ENCODE measurements at places on chromosomes 6 and 20.

GRCh38 chr20:35369804-35370203 lies 42.0 kb downstream of the UQCC1 start:
- no peaks in the 10 kb centered on the region for H3K27me3 ChIP-seq
- DNase-seq = no peak
- peaks cover 18% of the 10 kb centered on the region for H3K36me3 ChIP-seq
- no peak overlapping the region for H3K27ac ChIP-seq
- H3K4me3 ChIP-seq = no peak overlapping the region
- no peaks in the 10 kb centered on the region for H3K4me1 ChIP-seq

DNA sequence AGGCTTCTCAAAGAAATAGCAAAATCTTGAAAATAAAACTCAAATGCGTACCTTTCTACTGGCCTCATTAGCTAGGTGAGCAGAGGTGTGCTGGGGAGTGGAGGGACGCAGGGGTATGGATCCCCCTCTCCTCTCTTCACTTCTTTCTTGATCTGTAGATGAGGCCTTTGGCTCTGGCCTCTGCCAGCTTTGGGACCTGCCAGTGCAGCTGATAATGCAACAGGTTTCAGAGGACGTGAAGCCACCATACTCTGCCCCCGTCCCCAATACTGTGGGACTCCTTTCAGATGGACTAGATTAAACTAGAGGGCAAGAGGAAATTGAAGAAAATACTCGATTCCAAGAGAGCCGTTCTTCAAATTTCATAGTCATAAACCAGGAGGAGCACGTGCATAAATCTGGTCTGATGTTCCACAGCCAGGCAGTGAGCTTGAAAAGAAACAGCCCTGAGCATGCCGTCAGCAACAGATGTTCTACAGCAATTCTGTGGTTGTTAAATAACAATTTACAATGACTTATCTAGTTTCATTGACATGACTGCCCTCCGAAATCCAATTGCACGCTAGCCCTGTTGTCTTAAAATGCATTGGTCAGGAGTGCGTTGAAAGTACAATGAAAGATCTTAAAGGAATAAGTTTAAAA lies 245.3 kb upstream of the FOXQ1 start:
- no peak overlapping the region for H3K27ac ChIP-seq
- H3K27me3 ChIP-seq = peaks cover 9% of the 10 kb centered on the region
- DNase-seq = no peak
- no peaks in the 10 kb centered on the region for H3K4me1 ChIP-seq
- no peaks in the 10 kb centered on the region for H3K36me3 ChIP-seq

GRCh38 chr6:106997392-106998158 lies 23.0 kb upstream of the CD24 start:
- H3K4me1 ChIP-seq = no peaks in the 10 kb centered on the region
- peak; percentile 62 for DNase-seq
- no peak overlapping the region for H3K4me3 ChIP-seq
- no peaks in the 10 kb centered on the region for H3K36me3 ChIP-seq
- no peak overlapping the region for H3K27ac ChIP-seq
- H3K27me3 ChIP-seq = no peaks in the 10 kb centered on the region

GRCh38 chr6:145733810-145734209 lies 1.5 kb downstream of the EPM2A start:
- no peaks in the 10 kb centered on the region for H3K27me3 ChIP-seq
- H3K36me3 ChIP-seq = peaks cover 18% of the 10 kb centered on the region
- peaks cover 46% of the 10 kb centered on the region for H3K4me1 ChIP-seq
- H3K4me3 ChIP-seq = peak overlapping the region; percentile 92

DNA sequence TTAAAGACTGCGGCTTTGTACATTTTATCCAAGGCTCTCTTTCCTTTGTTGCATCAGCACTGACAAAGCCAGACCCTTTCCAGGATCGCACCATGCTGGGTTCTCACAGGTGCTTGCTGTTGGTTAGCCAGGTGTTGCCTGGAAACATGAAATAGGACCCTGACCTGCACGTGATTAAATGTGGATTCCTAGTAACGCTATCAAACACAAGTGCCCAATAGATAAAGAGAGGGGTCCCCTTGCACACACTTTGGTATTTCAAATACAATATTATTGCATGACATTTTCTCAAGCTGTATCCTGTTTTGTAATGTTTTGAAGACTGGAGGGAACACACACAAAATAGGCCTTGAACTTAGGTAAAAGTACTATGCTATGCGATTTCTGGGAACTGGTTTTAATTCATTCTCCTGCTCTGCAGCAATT lies 73.3 kb downstream of the AKAP12 start:
- H3K27ac ChIP-seq = no peak overlapping the region
- no peaks in the 10 kb centered on the region for H3K4me1 ChIP-seq
- H3K27me3 ChIP-seq = peaks cover 2% of the 10 kb centered on the region

DNA sequence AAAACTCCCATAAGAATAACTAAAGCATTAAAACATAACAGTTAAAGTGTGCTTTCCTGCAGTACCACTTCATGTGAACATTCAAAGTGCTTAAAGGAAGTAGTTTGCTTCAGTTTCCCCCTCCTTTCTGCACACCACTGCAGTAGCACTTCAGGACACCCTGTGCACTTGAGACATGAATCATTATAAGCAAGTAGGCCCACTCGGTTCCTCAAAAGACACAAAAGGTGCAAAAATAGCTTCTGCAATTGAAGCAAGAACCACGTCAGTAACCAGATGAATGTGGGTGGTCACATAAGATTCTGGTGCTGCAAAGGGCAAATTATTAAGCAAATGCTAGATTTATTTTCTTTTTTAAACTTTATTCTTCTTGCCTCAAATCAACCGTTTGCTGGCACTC lies 160.6 kb downstream of the HIVEP2 start:
- peaks cover 41% of the 10 kb centered on the region for H3K36me3 ChIP-seq
- H3K4me1 ChIP-seq = peaks cover 74% of the 10 kb centered on the region
- H3K27me3 ChIP-seq = no peaks in the 10 kb centered on the region
- H3K4me3 ChIP-seq = peak overlapping the region; percentile 63

- no peaks in the 10 kb centered on the region for H3K4me1 ChIP-seq
- peaks cover 2% of the 10 kb centered on the region for H3K27me3 ChIP-seq
- no peak overlapping the region for H3K27ac ChIP-seq
- H3K4me3 ChIP-seq = no peak overlapping the region
- no peaks in the 10 kb centered on the region for H3K36me3 ChIP-seq
Observed at GRCh38 chr6:139962654-139963347, 588.4 kb upstream of the CITED2 start.

GRCh38 chr6:79718509-79719247 lies 87.5 kb downstream of the SH3BGRL2 start:
- H3K36me3 ChIP-seq = no peaks in the 10 kb centered on the region
- no peak overlapping the region for H3K4me3 ChIP-seq
- H3K4me1 ChIP-seq = no peaks in the 10 kb centered on the region
- no peak overlapping the region for H3K27ac ChIP-seq
- peaks cover 2% of the 10 kb centered on the region for H3K27me3 ChIP-seq

DNA sequence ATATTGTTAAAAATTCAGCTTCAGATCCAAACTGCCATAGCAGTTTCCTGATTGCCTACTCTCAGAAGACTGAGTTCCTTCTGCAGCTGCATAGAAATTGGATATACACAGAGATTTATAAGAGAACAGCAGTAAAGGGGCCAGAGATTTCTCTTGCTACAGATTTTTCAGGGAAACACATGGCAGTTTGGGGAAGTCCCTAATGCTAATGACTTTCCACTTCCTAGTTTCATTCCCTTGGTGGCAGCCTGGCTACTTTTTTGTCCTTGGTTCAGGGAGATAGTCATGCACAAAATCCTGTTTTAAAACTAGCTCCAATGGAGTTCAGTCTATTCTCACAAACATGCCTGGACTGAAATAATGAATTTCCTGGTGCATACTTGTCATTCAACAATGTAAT lies 125.3 kb upstream of the PLCB4 start:
- no peak for DNase-seq
- no peak overlapping the region for H3K4me3 ChIP-seq
- H3K27ac ChIP-seq = no peak overlapping the region
- H3K4me1 ChIP-seq = no peaks in the 10 kb centered on the region

DNA sequence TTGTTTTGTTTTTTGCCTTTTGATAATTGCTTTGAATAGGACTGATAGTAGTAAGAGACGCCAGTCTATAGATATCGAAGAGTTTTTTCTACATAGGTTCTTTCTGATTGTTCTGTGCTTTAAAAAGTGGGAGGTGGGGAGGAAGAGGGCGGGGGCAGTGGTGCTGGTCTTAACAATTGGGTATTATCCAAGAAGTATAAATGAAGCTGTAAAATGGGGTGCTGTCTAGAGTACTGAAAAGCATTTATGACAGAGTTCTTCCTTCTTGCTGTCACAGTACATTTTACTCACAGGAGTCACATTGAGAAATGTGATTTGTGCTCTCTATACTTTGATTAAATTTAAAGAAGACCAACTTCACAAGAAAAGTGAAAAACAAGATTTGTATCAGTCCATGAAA lies 41.0 kb downstream of the MAPK14 start:
- H3K27ac ChIP-seq = no peak overlapping the region
- H3K36me3 ChIP-seq = peaks cover 5% of the 10 kb centered on the region
- H3K4me1 ChIP-seq = peaks cover 47% of the 10 kb centered on the region
- H3K4me3 ChIP-seq = no peak overlapping the region

DNA sequence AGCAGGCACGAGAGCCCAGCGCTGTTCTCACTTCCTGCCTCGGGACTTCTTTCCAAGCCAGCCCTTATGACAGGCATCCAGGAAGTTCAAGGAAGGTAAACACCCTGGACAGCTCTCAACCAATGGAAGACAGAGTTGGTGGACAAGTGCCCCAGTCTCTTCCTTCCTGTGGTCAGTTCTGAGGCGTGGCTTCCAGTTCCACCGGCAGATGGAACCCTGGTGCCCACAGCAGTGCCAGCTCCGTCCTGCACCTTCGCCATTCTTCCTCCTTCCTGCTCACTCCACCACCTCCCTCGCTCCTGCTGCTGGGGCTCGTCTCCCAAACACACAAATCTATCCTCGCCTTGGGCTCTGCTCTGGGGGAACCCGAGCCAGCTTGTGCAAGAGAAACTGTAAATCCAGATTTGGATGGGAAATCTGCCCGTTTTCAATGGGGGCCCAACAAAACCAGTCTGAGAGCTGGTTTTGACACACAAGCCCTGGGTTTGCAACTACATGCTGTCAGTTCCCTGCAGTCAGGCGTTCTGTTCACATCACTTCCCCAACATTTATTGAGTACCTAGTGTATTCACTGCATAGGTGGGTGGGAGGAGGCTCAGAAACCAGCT lies 162.7 kb downstream of the GRM4 start:
- no peak for DNase-seq
- peaks cover 2% of the 10 kb centered on the region for H3K4me1 ChIP-seq
- no peak overlapping the region for H3K27ac ChIP-seq
- H3K36me3 ChIP-seq = no peaks in the 10 kb centered on the region
- no peak overlapping the region for H3K4me3 ChIP-seq

DNA sequence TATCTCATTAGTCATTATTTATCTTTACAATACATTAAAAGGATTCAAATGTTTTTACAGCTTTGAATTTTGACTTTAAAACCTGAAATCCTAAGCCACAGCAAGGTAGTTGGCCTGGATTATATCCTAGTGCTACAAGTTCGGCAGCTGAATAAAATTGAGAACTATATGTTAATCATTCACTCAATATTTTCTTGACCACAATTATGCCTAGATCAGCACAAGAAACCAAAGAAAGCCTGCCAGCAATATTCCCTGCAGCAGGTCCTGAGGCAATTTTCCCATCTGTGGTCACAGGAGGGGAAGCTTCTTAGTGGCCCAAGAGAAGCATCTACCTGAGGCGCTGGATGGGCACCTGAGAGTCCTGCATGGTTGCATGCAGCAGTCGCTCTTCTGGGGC lies 183.5 kb downstream of the GMDS start:
- peaks cover 3% of the 10 kb centered on the region for H3K4me1 ChIP-seq
- no peak for DNase-seq
- no peak overlapping the region for H3K4me3 ChIP-seq
- peaks cover 10% of the 10 kb centered on the region for H3K36me3 ChIP-seq

GRCh38 chr20:6819599-6819998 lies 52.1 kb downstream of the BMP2 start:
- H3K36me3 ChIP-seq = no peaks in the 10 kb centered on the region
- no peak for DNase-seq
- H3K4me1 ChIP-seq = no peaks in the 10 kb centered on the region
- H3K27me3 ChIP-seq = no peaks in the 10 kb centered on the region

GRCh38 chr20:11853359-11853758 lies 64.3 kb upstream of the BTBD3 start:
- no peak for DNase-seq
- H3K36me3 ChIP-seq = no peaks in the 10 kb centered on the region
- no peaks in the 10 kb centered on the region for H3K4me1 ChIP-seq
- no peak overlapping the region for H3K27ac ChIP-seq

DNA sequence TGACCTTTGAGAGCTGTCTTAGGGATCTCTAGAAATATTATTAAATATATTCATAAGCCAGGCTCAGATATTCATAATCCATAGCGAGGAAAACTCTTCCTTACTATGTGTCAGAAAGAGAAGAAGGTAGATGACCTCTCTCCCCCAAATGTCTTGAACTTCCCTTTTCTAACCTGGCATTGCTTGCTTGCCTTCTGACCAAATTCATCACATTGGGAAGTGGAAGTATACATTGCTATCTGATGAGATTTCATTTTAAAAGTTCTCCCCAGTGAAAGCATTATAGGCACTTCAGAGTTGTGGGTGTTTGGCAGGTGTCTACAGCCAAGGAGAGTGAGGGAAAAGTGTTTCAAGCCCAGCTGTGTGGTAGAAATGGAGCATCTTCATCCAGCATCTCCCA lies 197.3 kb downstream of the ZFAND3 start:
- H3K27ac ChIP-seq = no peak overlapping the region
- H3K4me1 ChIP-seq = peaks cover 12% of the 10 kb centered on the region
- DNase-seq = no peak
- H3K4me3 ChIP-seq = no peak overlapping the region

DNA sequence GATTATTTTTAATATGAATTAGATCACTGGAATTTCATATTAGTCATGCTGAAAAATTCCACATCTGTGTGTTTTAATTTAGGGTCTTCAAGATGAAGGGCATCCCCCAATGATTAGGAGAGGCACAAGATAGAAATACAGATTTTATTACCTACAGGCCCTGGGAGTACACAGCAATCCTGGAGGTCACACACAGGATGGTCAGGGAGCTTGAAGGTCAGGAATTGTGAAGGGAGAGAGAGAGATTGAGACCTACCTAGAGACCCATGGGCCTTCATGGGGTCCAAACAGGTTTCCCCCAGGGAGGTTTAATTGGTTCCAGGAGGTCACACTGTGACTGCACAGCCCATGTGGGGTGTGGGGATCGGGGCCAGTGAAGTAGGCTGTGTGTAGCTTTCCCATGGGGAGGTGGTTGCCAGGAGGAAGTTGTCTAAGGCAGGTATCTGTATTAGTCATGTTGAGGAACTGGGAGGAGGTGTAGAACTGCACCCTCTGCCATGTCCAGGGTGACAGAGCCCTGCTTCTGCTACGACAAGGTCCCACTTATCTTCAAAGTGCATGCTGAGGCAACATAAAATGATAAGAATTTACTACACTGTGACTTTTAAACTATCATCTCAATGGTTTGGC lies 18.3 kb downstream of the SNX9 start:
- peaks cover 36% of the 10 kb centered on the region for H3K36me3 ChIP-seq
- H3K4me1 ChIP-seq = peaks cover 88% of the 10 kb centered on the region
- H3K27me3 ChIP-seq = peaks cover 1% of the 10 kb centered on the region
- H3K4me3 ChIP-seq = no peak overlapping the region
- DNase-seq = no peak
- H3K27ac ChIP-seq = peak overlapping the region; percentile 67

- peaks cover 84% of the 10 kb centered on the region for H3K36me3 ChIP-seq
- no peak overlapping the region for H3K27ac ChIP-seq
- peaks cover 19% of the 10 kb centered on the region for H3K4me1 ChIP-seq
- no peak overlapping the region for H3K4me3 ChIP-seq
- DNase-seq = no peak
- no peaks in the 10 kb centered on the region for H3K27me3 ChIP-seq
Observed at GRCh38 chr6:160031442-160031841, 62.6 kb downstream of the IGF2R start.

GRCh38 chr20:41476446-41476845 lies 109.8 kb upstream of the EMILIN3 start:
- peaks cover 15% of the 10 kb centered on the region for H3K36me3 ChIP-seq
- H3K4me1 ChIP-seq = peaks cover 23% of the 10 kb centered on the region
- no peak for DNase-seq
- no peaks in the 10 kb centered on the region for H3K27me3 ChIP-seq

Measured in activated naive CD8-positive, alpha-beta T cell treated with anti-CD3 and anti-CD28 coated beads, Interleukin-2, amount 50 U/mL, for 24 hours (primary cell).